ENCODE measurements at places on chromosomes 13 and 19. TPM values are rescaled to one million over a fixed set of nuclear protein-coding genes. Genes with fewer than 3 reads are reported as not detected.

- no peak for DNase-seq
Measured at GRCh38 chr13:50144246-50145160, 129.3 kb downstream of the KCNRG start.

Gene RYR1
- 168 TPM for total RNA-seq

Gene FGF22
- total RNA-seq: 0.16 TPM

GRCh38 chr19:522726-523125 is 8.8 kb upstream of the CDC34 start:
- DNase-seq: no peak

DNA sequence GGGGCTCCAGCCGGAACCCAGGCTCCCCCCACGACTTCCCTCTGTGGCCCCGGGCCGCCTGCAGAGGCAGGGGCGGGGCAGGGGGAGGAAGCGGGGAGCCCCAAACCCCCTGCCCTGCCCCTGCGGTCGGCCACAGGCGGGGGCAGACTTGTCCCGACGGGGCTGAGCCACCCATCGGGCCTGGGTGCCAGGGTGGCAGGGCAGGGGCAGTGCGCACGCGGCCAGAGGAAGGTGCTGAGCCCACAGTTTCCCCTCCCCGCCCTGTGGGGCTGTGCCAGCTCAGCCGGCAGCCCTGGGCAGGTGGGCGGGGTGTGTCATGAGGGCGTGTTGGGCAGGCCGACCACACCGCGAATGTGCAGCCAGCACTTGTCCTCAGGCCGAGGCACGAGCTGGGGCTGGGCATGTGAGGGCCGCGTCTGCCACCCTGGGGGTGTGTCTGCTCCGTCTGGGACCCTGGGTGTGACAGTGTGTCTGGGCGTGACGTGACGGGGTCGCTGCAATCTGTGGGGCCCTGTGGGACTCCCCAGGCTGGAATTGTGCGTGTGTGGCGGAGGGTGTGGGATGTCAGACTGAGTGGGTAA is 17.7 kb downstream of the CCDC97 start:
- peak; percentile 64 for DNase-seq

GRCh38 chr13:112658808-112659207 is 31.0 kb upstream of the ATP11A start:
- DNase-seq: peak; percentile 57

DNA sequence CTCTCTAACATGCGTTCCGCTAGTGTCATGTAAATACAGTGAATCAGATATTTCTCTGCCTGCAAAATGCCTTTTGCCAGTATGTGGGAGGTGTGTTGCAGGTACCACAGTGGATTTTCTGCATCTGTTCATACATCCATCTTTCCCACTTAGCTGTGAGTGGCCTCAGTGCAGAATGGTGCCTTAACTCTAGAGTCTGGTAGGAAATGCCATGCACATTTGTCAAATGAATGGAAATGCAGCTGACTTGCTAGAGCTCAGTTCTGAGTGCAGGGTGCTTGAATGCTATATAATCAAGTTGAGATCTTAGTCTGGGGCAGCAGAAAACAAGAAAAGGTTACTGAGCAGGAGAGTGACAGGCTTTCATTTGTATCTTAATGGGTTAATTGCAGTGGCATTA is 68.2 kb downstream of the LRCH1 start:
- DNase-seq: no peak

Gene CD37
- total RNA-seq: not detected

Gene FFAR2
- total RNA-seq: not detected

Gene NTN5
- total RNA-seq: 0.08 TPM

Gene CEACAM21
- not detected for total RNA-seq

DNA sequence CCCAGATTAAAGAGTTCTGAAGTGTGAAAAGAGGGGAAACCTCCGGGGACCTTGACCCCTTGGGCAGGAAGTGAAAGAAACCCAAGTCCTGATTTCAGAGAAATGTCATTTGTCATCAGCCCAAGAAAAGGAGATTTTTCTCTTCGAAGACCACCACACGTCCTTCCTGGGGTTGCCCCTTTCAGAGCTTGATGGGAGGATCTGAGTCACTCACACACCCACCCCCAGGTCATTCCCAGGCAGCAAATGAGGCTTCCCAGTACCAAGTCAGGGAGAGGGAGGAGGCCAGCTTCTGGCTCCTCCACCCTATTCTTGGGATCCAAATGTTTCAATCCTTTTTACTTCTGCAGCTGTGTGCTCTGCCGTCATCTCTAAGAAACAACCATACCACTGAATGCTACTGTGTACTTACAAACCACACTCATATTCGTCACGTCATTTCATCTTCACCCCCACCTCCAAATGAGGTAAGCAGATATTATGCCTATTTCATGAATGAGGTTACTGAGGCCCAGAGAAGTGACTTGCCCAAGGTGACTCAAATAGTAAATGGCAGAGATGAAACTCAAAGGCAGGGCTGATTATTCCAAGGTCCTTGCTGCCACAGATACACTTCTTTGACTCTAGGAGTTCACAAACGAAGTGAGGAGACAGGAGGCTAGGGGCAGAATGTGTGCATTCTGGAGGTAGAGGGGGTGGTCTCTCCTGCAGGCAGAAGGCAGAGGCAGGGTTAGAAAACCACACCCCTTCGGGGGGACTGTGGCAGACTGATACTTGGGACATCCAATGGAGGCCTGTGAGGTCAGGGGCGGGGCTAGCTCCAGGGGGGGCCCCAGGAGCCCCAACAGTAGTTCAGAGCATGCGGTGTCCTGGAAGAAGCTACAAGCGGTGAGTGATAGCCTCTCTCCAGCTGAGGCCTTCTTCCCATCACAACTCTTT is 5.0 kb upstream of the KMT2B start:
- no peak for DNase-seq

Gene INAFM1
- total RNA-seq: 1.9 TPM

DNA sequence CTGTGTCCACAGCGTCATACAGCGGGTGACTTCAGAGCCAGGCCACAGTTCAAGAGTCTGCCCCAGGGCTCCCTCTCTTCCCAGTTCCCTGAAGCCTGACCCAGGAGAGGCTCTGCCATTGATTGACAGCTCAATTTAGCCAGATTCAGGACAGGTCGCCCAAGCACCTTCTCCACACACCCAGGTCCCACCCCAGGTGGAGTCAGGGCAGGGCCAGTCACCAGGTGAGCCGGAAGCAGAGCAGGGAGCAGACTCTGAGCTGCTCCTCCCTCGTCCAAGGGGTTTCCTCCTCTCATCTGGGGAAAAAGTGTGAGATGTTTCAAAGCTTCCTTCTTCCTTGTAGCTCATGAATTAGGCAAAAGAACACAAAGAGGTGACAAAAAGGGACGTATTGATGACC is 5.6 kb downstream of the CEACAM7 start:
- no peak for DNase-seq

Gene ENOX1
- total RNA-seq: 5.8 TPM

Gene DPF1
- total RNA-seq: 1.2 TPM

DNA sequence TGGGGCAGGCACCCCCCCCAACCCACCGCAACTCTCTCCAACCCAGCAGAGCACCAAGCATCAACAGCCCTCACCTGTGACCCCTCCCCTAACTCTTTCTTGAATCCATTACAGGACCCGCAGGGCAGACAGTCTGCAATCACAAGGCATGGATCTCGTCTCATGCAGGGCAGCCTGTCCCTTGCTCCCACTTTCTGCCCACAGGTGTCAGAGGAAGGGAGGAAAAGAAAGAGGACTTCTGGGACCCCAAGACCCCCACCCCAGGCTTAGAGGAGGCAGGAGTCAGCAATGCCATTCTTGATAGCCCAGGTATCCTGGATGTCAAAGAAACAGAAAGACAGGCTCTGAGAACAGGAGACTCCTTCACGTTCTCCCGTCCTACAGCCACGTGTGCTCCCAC is 47.4 kb upstream of the TUBGCP3 start:
- DNase-seq: no peak

- DNase-seq: no peak
Measured at GRCh38 chr19:4717966-4718701, 5.5 kb downstream of the DPP9 start.

DNA sequence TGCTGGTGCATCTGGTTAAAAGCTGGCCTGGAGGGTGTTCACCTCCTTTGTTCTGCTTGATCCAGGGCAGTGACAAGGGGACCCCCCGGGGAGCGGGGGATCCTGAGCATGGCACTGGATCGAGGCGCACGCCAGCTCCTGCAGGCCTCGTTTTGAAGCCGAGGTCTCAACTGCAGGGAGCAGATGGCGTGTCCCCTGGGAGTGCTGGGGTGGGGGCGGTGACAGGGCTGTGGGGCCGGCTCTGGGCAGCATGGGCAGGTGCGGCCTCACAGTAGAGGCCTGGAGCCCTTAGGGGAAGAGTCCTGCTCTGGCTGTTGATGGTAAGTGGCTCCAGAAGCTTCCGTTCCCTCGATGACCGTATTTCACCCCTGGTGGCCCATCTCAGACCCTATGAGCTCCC is 51.8 kb downstream of the CRTC1 start:
- no peak for DNase-seq

GRCh38 chr13:91594061-91594460 is 195.6 kb downstream of the GPC5 start:
- no peak for DNase-seq

GRCh38 chr13:77698201-77699058 is 943 bp downstream of the SLAIN1 start:
- peak; percentile 15 for DNase-seq

Gene GTF3A
- 279 TPM for total RNA-seq

DNA sequence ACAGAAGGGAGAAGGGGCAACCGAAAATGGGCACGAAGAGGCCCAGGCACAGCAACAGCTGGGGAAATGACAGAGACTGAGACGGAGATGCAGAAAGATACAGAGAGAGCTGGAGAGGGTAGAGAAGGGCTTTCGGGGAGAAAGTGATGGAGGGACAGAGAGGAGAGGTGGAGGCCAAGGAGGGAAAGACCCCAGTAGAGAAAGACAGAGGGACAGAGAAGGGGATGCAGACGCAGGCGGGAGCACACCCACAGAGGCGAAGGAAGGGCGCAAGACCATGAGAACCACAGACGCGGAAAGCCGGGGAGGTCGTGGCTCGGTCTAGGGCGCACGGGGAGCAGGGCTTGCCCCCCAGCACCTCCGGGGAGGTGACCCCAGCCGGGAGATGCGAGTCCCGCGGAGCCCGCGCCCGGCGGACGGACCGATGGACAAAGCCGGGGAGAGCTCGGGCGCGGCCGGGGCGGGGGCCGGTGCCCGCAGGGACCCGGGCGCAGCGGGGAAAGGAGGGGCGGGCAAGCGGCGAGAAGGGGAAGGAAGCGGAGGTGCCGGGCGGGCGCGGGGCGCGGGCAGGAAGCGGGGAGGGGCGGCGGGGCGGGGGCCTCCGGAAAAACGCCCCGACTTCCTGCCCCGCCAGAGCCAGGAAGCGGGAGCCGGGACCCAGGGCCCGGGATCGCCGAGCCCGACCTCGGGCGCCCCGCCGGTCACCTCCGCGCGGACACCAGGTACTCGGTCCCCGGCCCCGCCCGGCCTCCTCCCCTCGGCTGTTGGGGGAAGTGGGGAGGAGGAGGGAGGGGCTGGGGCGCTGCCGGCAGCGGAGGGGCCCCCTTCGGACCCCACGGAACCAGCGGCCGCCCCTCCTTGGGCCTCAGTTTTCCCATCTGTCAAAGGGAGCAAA is at the start of gene ARHGEF1:
TSS of gene ARHGEF1 (plus strand) at position 617 of the 895 bp plus-strand sequence. CDS start 4,899 bp downstream, outside the sequence.
- DNase-seq: no peak

DNA sequence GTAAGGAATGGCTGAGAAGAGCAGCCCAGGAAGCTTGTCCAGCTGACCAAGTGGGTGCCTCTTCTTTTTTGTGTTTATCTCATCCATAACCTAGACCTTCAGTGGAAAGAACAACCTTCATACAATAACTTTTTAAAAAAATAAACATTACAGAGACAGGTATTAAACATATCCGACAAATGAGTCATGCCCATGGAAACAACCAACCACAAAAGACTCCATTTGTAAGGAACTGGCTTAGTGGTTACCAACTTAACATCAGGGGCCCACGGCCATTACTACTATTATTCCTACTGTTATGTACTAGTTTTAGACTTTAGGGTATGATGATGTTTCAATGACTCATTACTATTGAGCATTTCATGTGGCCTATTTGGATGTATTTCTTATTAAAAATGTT is 191.7 kb upstream of the SERP2 start:
- no peak for DNase-seq

Gene ZNF850
- 4.2 TPM for total RNA-seq

- no peak for DNase-seq
Measured at GRCh38 chr19:2375353-2376121, 15.5 kb downstream of the TMPRSS9 start.

DNA sequence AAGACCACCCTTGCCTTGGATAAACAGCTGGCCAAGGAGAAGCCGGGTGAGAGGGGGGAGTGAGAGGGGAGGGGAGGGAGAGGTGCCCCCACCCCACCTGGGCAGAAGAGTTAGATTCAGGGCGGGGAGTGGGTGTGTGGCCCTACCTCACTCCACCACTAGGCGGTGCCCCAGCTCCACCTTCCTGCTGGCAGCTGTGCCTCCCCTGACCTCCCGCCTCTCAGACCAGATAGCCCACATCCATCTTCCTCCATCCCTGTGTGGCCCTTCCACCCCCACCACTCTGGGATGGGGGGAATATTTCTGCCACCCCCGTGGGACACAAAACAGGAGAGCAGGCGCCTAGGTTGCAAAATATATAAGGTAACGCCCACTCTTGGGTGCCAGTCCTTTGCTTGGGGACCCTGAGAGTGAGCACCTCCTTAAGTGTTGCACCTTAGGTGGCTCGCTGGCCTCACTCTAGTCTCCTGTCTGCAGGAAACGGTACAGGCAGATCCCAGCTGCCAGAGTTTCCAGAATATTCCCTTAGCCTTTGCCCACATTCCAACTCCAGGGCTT is 13.8 kb upstream of the EHD2 start:
- DNase-seq: peak; percentile 47

GRCh38 chr19:1718420-1719291 is 34.6 kb upstream of the ONECUT3 start:
- no peak for DNase-seq

- no peak for DNase-seq
Measured at GRCh38 chr13:58963321-58963720, 1200.4 kb downstream of the DIAPH3 start.

- peak; percentile 49 for DNase-seq
Measured at GRCh38 chr13:31807090-31807541, 67.8 kb downstream of the RXFP2 start.

Gene SRRM5
- total RNA-seq: 0.10 TPM

DNA sequence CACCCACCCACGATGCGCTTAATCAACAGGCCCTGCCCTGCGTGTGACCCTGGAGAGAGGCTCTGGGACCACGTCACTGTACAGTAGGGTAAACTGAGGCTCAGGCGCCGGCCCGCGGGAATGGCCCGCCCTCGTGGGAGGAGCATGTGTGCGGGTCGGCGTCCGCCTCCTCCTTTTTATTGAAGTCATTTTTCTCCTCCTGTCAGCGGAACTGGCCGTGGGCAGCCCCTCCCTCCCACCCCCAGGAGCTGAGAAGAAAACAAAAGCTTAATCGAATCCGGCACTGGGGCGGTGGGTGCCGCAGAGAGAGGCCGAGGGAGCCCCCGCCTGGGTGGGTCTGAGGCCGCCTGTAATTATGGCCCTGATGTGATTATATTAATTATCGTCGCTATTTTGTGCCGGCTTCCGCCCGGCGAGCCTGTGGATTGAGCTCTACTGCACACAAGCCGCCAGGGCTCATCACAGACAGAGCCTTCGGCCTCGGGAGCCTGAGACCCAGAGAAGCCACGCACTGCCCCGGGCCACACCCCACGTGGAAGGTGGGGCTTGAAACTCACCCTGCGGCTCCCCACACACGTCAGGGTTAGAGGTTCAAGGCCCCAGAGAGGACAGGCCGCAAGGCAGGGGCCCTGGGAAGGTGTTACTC is 7.0 kb downstream of the C2CD4C start:
- no peak for DNase-seq
